ENCODE measurements at places on chromosomes 7 and 10.

DNA sequence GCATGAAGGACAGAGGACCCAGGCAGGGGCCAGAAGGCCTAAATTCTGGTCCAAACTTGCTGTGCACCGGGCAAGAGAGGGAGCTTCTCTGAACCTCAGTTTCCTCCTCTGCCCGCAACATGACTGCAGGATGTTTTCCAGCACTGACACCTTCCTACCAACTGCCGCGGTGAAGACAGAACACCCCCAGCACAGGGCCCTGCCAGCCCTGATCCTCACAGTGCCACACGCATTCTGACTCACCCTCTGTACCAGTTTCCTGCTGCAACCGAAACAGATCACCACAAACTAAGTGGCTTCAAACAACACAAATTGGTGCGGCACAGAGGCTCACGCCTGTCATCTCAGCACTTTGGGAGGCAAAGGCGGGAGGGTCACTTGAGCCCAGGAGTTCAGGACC is 18.1 kb downstream of the MAD1L1 start:
- no peak for DNase-seq

GRCh38 chr10:110786172-110786571 is 85.6 kb upstream of the PDCD4 start:
- DNase-seq, result no peak

GRCh38 chr10:33950206-33950605 is 615.7 kb upstream of the NRP1 start:
- no peak for DNase-seq

- DNase-seq, result no peak
Observed at GRCh38 chr7:2105280-2105679, 127.5 kb downstream of the MAD1L1 start.

- DNase-seq, result no peak
Observed at GRCh38 chr7:134905375-134905774, 80.9 kb upstream of the AGBL3 start.

- no peak for DNase-seq
Observed at GRCh38 chr7:44307905-44308595, 17.3 kb downstream of the CAMK2B start.

DNA sequence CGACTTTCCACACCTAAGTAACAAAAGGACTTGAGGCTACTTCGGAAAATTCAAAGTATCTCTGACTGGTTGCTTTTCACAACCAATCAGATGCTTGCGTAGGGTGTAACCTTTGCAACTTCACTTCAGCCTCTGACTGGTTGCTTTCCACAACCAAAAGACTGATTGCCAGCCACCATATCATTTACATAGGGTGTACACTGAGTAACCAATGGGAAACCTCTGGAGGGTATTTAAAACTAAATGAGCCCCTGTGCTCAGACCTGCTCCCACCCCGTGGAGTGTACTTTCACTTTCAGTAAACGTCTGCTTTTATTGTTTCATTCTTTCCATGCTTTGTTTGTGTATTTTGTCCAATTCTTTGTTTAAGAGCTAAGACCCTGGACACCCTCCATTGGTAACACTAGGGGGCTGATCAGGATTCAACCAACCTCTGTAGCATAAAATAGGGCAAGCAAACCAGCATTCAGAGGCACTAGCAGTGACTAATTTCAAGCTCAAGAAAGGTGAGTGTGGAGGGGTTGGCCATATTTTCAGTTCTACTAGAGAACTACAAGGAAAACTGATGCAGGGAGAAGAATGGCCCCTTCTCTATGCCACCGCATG is 390.8 kb downstream of the POM121L12 start:
- no peak for DNase-seq

DNA sequence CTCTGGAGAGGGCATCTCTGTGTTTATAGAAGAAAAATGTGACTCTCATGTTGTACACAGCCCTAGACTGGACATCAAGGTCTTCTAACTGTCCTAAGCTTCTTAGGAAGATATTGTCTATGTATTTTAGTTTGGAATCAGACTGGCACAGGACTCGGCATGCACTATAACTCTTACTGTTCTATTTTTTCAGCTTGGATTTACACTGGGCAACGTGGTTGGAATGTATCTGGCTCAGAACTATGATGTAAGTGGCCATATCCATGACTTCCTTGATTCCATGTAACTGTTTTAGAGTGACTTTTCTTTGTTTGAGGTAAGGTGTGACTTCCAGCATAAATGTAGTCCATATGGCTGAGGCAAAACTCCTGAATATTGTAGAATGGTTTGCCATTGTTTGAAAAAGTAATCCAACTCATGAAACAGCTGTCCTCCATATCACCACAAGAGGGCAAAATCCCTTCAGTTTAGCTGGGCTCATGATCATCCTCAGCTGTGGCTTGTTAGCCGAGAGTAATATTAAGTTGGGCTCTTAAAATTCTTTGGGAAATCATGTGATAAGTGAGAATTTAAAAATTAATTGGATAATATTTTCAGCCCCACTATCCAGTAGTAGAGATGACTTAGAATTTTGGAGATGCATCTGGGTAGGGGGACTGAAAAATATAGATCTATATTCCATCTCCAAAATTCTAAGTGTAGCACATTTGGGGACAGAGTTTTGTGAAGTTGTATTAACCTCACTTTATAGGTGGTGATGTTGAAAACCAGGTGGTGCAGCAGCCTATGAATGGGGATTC is 10.4 kb downstream of the STMP1 start:
- no peak for DNase-seq

GRCh38 chr10:99172128-99172738 is 63.4 kb downstream of the HPSE2 start:
- no peak for DNase-seq

DNA sequence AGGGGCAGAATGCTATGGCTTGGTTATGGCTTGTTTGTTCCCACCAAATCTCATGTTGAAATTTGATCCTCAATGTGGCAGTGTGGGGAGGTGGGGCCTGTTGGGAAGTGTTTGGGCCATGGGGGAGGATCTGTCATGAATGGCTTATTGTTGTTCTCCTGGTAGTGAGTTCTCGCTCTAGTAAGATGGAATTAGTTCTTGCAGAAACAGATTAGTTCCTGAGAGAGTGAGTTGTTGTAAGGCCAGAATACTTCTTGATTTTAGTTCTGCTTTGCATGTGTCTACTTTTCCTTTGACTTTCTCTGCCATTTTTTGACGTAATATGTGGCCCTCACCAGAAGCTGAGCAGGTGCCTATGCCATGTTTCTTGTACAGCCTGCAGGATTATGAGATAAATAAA is 188.2 kb downstream of the KIF20B start:
- DNase-seq, result no peak

DNA sequence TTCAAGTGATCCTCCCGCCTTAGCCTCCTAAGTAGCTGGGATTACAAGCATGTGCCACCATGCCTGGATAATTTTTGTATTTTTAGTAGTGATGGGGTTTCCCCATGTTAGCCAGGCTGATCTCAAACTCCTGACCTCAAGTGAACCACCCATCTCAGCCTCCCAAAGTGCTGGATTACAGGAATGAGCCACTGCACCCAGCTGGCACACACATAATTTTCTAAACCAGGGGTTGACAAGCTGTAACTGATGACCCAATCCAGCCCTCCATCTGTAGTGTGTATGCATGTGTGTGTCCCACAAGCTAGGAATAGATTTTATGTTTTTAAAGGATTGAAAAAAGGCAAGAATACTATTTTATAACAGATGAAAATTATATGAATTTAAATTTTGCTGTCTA is 125.9 kb upstream of the INSYN2A start:
- DNase-seq, result no peak

DNA sequence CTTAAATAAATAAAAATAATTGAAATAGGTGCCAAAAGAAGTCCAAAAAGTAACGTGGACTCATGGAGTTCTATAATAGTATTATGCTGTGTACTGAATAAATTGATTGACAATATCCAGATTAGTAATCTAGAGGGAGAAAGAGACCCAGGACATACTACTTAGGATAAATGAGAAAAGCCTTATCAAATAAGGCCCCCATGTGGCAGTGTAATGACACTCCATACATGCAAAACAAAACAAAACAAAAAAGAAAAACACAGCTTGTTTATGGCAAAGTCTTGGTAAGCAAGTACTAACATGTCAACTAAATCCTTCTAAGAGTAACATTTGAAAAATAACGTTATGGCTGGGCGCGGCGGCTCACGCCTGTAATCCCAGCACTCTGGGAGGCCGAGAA is 3.6 kb upstream of the RUNDC3B start:
- DNase-seq, result no peak

DNA sequence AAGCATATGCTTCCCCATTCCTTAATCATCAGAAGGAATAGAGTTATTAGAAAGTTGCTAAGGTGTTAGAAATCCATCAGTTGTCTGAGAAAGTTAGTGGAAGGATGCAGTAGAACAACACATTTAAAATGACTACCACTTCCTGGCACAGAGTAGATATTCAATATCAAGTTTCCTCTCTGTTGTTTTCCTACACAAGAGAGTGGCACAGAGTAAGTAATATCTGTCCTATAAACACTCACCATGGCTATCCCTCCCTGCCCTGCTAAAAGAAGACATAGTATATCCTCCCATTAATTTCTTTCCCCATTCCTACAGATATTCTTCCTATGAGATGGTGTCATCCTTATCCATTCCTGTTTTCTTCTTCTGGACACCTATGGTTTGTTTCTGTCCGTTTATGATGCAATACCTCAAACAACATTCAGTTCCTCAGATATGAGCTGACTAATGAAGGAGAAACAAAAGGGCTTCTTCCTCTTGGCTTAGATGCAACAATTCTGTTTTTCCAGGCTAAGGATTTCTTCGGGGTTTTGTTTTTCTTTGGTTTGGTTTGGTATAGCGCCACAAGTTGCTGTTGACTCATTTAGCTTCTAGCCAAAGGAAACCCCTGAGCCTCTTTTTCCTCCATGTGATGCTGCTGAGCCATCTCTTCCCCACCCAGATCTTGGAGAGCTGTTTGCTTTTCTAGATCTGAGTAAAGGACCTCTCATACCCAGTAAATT is 32.9 kb upstream of the BPGM start:
- DNase-seq, result no peak

GRCh38 chr7:106370542-106370941 is 85.8 kb upstream of the NAMPT start:
- DNase-seq, result no peak

DNA sequence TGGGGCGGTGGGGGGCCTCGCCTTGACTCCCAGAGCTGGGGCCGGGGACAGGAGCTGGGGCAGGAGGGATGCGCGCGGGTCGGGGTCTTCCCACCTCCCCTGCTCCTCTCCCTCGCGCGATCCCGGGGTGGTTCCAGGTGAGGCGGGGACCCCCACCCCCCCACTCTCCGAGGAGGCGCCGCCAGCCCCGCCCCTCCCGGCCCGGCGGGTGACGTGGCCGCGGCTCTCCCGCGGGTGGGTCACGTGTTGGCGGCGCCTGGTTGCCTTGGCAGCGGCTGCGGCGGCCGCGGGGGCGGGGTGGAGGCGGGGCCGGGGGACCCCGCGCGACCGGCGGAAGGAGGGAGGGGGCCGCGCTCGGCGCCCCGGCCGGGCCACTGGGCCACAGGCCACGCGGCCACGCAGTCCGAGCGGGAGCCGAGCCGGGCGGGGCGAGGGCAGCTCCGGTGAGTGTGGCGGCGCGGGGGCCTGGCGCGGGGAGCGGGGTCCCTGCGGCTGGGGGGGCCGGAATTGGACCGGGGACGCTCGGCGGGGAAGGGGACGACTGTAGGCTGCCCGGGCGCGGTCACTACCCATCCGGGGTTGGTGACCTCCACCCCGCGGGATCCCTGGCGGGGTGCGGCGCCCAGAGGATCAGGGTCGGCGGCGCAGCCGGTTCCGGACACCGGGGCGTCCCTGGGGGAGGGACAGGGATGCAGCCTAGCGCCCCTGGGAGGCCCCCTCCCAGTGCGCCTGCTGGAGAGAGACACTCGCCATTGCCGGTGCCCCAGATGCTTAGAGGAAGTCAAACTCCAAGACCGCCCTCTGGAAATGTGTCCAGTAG is at the start of gene ORAI2:
Gene ORAI2 (plus strand): TSS at position 357 of the 820 bp plus-strand sequence. CDS start 5,382 bp downstream, outside the sequence.
- peak; percentile 88 for DNase-seq

- DNase-seq, result no peak
Observed at GRCh38 chr7:29332042-29332811, 137.7 kb downstream of the CHN2 start.

DNA sequence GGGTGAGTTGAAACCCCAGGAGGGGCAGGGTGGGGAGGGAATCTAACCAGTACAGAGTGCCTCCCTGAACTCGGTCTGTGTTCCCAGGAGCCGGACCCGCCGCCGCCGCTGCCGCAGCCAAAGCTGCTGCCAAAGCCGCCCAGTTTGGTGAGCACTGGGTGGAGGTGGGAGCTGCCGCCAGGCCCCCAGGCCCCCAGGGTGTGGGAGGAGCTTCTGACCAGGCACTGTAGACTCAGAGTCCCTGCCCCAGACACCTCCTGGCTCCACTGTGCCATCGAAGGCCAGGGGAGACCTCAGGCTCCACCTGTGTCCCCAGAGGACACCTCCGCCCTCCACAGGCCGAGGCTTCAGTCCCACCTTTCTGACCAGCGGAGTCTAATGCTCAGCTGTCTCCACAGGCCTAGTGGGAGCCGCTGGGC is 20.4 kb upstream of the LIMK1 start:
- DNase-seq, result no peak

DNA sequence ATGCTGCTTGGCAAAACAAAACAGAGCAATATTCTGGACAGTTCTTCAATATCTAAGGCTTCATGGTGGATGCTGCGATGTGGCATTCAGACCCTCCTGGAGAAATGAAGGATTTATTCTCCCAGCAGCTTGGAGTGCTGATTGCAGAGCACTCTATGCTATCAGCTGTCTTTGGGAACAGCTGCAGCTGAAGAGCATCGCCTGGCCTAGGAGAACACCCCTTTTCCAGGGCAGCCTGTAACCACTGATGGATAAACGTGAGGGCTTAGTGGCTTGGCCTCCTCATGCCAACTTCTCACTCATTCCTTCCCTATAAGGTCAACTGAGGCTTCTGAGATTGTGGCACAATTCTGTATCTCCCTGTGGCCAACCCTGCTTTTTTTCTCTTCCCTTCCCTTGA is 638.1 kb upstream of the CNTNAP2 start:
- no peak for DNase-seq

DNA sequence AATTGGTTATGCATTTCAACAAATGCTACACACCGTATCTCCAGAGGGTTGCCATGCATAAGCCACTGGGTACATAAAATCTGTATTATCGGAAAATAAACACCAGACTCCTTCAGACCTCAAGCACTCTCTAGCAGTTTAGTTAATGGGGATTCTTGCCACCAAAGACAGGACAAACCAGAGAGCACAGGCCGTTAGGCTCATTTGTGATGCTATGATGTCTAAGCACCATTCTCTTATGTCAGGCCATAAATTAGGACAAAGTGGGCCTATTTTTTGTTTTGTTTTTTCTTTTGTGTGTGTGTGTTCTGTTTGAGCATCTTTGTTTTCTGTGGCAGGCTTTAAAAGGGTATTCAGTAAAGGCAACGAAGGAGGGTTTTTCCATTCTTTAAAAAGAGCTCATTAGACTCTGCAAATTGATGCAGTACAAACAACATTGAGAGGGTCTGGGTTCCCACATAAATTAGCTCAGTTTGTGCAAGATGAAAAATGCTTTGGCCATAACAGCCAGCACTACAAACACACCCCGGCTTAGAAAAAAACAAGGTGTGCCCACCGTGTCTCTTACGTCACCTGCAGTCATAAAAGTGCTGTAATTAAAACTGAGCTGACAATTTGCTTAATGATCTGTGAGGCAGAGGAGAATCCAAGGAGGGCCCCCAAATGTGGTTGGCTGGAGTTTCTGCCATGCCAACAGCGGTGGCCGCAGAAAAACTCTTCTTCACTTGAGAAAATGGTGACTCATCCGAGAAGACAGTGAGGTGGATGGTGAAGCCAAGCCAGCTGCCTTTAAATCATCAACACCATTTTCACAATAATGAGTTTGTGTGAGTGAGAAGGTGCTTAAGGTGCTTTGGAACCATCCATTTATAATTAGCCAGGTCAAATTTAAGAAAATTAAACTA is 297.9 kb downstream of the GATA3 start:
- no peak for DNase-seq

All from activated naive CD4-positive, alpha-beta T cell (primary cell).